Astrocyte of the spinal cord (primary cell): ENCODE measurements at places on chromosomes 2 and 18.

DNA sequence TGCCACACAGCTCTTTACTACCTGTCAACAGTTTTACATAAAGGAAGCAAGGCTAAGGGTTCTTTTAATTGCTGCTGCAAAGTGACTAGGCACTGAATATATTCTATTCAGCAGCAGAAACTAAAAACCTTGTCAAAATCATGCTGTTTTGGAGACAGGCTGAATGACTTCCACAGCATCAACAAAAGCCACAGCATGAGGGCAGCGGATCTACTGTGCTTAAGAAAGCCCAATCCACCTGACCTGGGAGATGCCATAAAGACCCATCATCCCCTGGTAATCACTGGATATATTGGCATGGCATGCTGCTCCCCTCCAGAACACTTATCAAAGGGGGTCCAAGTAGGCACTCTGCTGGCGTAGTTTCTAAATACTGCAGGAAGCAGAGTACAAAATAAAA is 715.1 kb upstream of the SLC8A1 start:
- no peak for DNase-seq

GRCh38 chr2:208573569-208573968 is 167.0 kb downstream of the PTH2R start:
- DNase-seq: no peak

- DNase-seq: peak; percentile 46
Measured at GRCh38 chr2:75098856-75099255, 100.5 kb downstream of the TACR1 start.

GRCh38 chr2:83782122-83782521 is 677.0 kb downstream of the SUCLG1 start:
- DNase-seq: no peak

- no peak for DNase-seq
Measured at GRCh38 chr2:212669761-212670160, 131.2 kb upstream of the ERBB4 start.

DNA sequence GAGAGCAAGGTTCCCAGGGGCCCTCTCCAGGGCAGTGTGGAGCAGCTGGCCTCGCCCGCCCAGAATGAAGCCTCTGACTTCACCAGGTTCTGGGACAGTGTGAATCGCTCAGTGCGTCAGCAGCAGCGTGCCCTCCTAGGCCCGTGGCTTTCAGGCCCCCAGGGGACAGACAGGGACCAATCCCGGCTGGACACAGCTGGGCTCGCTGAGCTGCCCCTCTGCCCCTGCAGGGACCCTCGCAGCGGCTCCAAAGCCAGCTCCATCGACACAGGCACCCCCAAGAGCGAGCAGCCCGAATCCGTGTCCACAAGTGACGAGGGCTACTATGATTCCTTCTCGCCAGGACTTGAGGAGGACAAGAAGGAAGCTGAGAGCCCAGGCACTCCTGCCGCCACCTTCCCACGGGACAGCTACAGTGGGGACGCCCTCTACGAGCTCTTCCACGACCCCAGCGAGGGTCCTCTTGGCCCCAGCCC is 7.6 kb downstream of the AMER3 start:
- DNase-seq: no peak

DNA sequence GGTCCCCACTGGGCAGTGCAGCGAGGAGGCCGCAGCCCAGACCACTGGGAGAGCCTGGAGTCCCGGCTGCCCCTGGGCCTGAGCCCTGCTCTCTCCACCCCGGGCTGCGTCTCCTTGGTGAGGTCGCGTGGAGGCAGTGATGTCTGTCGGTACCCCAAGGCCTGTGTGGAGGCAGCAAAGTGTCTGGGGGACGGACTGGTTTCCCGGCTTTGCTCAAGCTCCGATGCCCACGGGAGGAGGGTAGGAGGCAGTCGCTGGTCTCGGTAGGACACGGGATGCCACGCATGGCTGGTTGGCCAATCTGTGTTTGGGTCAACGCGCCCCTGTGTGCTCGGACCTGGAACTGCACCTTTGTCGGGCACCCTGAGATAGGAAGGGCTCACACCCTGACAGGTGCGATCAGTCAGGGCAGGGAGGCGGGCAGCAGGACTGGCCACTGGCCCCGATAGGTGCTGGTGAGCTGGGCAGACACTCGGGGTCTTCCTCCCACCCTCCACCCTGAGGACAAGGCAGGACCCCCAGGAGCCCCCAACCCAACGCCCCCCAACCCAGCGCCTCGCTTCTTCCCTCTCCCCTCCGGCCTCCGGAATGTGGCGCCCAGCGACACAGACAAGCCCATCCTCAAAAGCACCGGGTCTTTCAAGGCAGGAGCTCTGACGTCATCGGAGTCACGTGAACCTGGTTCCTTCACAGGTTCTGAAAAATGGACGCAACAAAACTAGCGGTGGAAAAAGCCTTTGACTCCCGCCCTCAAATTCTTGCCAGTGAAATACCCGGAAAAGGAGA is 288.6 kb downstream of the NDUFA10 start:
- DNase-seq: no peak

DNA sequence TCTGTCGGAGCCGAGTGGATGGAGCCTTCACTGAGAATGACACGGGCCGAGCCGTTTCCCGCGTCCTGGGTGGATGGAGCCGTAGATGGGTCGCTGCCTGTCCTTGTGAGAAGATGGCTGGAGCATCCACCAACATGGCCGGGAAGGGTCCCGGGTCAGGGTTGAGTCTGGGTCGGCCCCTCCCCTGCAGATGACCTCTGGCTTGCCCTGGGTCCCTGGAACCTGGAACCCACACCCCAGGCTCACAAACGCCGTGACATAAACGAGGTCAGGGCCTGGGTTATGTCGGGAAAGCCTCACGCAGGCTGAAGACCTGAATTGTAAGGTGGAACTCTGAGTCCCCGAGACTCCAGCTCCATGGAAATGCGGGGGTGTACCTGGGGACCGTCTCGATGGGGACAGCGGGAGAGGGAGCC is 94.9 kb downstream of the NFATC1 start:
- DNase-seq: no peak

GRCh38 chr2:23926290-23926749 is 603 bp downstream of the ATAD2B start:
- DNase-seq: no peak

GRCh38 chr2:203704430-203704829 is 2.0 kb upstream of the CD28 start:
- no peak for DNase-seq

DNA sequence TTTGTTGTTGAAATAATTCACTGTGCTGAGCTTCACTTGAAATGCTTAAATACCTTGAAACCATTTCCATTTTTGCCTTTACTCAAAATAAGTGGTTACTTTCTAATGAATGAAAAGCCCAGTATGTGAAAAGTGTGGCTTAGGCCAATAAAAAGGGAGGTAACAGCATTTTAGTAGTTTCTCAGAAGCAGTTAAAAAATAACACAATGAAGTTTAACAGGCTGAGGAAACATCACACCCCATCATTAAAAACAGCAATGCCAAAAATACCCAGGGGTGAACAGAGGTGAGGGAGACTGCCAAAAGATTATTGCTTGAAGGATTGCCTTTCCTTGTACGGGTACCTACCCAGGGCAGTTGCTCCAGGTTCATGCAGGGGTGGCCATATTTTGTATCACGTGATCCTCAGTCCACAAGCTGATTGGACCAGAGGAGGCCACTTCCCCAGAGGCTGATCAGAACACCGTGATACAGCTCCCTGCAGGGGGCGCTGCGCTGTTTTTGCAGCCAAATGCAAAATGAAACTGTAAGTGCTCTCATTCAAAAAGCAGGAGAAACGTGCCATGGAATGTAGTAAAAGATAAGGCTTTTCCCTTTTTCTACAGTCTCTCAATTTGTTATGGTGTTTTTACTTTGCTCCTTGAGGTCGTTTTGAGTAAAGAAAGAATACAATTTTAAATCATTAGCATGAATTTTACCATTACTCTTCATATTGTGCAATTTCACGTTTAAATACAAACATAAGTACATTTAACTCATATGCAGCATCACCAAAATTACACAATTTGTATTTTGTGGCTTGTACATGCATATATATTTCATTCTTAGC is 70.2 kb upstream of the SH3BP4 start:
- DNase-seq: peak; percentile 92

- peak; percentile 72 for DNase-seq
Measured at GRCh38 chr2:45119038-45119437, 109.8 kb upstream of the SIX2 start.

DNA sequence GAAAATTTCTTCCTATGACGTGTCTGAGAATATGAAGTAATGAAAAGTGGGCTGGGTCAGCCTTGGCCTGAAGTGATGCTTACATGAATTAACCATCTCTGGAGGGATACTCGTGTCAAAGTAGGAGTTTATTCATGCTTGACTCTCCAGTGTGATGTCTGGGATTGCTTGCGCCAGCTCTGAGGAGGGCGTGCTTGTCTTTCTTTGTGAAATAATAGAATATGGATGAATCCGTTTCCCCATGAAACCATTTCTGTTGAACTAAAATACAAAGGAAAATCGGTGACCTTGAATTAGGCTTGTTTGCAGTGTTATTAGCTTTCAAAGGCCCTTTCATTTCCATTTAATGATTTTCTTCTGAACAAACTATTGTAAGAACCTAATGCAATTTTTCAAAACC is 77.9 kb downstream of the EML6 start:
- no peak for DNase-seq
